ENCODE measurements at places on chromosomes 1 and 21. TPM values are rescaled to one million over a fixed set of nuclear protein-coding genes. Genes with fewer than 3 reads are reported as not detected.

- no peak for DNase-seq
Observed at GRCh38 chr21:41622831-41623548, 115.0 kb upstream of the TMPRSS2 start.

GRCh38 chr1:181139631-181140061 is 51.1 kb downstream of the IER5 start:
- DNase-seq = peak; percentile 40

Gene SYT6
- total RNA-seq = not detected

Gene CENPF
- total RNA-seq = 144 TPM

Measured in Calu3 (cell line).